ENCODE measurements at places on chromosomes 3 and 15.

- peak; percentile 53 for DNase-seq
Measured at GRCh38 chr3:183515968-183516851, 39.3 kb downstream of the KLHL6 start.

DNA sequence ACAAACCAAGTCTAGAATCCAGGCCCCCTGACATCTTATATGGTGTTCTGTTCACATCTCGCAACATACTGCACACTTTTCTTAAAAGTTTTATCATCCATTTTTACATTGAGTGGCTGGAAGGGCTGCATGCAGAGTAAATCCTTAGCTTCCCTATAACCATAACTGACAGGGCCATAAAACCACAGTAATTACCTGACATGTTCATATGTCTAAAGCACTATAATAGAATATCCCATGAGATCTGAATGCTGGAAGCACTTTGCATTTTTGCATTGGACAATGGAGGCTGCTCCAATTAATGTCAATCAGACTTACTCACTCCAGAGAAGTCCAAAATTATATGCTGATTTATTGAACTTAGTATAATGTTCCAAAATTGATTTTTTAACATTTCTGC lies 86.6 kb upstream of the HES1 start:
- DNase-seq = no peak

DNA sequence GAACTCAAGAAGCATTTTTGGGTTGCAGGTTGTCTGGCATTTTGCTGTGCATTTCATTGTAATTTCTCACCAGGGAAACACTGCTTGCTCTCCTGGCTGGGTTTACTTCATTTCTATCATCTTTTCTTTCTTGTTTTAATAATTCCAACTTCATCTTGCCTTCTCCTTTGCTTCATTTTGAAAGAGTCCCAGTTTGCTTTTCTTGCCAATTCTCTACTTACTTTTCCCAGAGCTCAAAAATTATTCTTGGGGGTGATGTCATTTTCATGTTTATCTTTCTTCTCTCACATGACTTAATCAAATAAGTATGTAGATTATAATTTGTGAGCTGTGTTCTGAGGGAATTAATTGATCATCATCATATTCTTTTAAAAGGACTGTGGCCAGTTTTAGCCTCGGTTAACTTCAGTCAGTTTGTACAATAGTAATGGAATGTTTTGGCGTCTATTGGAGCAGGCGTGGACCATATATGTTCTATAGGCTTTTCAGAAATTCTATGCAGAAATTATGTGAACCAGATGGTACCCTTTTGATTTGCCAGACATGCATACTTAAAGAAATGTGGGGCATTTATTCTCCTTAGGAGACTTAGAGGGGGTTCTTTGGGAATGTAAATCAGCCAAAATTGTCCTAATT lies 30.1 kb downstream of the SH3GL3 start:
- no peak for DNase-seq

GRCh38 chr3:14297784-14298236 lies 104.6 kb upstream of the SLC6A6 start:
- DNase-seq = peak; percentile 80

DNA sequence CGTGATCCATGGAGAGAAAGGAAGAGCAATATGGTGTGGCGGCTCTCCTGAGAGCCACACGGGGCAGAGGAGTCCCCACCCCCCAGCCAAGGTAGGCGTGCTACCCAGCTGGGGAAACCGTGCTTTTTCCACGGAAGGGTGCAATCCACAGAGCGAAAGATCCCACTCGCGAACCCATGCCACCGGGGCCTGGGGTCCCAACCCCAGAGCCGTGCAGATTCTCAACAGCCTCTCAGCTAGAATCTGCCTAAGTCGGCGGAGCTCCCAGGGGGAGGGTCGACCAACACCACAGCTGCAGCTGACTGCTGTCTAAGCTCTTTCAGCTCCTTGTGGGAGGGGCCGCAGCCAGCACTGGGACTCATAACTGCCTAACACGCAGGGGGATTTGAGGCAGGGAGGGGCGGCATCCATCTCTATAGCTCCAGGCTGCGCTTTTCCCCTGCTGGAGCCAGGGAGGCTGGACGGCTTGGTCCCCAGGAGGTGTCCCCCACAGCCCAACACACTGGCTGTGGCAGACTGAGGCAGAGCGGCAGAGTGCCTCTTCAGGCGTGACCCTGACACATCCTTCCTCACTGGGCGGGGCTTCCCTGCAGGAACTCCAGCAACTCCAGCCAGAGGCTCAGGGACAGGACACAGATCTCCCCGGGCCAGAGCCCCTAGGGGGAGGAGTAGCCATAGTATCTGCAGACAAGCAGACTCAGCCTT lies 107.6 kb upstream of the ZBTB20 start:
- no peak for DNase-seq

DNA sequence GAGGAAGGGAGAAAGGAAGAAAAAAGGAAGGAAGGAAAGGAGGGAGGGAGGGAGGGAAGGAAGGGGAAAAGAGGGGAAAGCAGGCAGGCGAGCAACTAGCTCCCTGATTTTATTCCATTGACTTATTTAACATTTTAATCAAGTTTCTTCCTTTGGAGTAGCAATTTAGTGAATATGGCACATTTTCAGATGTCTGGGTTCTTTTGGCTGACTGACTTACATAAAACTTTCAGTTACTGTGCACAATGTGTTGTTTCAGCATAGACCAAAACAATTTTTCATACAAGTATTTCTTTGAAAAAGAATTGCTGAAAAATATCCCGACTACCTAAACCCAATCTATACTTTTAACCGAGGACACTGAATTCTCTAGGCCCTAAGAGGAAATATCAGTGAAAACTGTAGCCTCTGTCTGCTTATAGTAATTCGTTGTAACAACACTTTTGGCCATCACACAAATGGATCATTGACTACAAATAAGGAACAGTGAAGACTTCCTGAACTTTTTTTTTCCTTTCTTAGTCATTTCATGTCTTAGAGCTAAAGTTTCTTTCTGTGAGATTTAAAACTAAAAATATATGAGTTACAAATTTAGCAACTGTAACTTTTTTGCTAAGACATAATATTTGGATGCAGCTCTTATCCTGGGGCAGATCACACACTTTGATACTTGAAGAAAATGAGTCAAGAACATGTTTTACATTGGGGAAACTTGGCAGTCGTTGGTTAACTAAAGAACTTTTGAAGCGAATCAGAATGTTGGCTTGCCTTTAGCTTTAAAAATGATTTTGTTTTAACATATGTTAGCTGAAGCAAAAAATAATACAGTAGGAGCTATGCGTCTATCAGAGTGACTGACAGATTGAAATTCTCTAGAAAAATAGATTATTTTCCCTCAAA lies 79.6 kb downstream of the SOX2 start:
- DNase-seq = no peak
